ENCODE measurements at places on chromosomes 11 and 22.
A peak's percentile ranks its signal among the peaks of the same experiment; 100 is the strongest.

GRCh38 chr11:77371646-77372045, 70.2 kb upstream of the GDPD4 start:
- no peak for DNase-seq

DNA sequence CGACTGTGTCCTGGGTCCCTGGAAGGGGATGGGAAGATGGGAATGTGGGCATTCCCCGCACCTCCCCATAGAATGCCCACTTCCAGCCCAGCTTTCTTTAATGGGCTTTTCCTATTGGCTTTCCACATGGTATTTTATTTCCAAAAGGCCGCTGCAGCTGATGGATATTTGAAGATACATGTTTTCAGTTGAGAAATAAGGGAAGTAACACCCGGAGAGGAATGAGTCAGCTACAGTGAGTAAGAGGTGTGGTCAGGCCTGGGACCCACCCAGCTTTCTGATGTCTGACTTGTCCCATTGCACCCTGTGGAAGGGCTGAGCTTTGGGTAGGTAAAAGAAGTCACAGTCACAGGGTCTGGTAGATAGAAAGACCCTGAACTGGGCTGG, 476.9 kb downstream of the MIAT start:
- DNase-seq, result peak; percentile 83

DNA sequence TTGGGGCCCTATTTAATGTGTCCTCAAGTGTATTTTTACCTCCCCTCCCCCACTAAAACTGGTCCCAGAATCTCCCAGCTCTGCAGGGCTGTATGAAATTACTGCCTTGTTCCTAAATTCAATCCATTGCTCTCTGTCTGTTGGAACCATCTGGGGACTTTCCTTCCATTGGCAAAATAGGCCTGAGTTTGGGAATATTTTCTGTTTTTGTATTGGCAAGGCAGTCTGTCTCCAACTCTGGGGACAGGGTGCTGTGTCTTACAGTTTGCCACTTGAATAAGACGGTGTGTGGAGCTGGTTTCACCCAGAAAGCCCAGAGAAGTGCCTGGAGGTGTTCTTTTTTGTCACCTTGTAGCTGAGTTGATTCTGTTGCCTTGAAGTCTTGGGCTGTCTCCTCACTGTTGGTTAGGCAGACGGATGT, 1.3 kb downstream of the PACS1 start:
- DNase-seq, result no peak

DNA sequence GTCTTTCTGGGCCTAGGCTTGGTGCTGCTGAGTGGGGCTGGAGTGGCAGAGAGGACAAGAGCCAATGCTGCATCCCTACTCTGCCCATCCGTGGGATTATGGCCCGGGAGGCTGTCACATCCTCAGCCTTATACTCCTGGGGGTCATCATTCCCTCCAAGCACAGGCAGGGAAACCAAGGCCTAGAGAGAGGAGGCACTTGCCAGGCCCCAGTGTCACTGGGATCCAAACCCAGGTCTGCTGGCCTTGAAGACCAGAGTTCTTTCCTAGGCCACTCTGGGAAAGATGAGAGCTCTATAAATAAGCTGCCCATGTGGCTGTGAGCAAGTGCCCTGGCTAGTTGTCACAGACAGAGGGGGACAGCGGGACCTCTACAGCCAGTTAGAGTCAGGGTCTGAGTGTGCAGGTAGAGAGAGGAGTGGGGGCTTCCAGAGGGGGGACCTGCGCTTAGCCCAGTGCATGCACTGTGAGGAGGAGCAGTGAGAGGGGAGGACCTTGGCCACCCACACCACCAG, 4.8 kb downstream of the RELT start:
- DNase-seq, result no peak

- peak; percentile 54 for DNase-seq
These were observed at the start of gene PPARA for GRCh38 chr22:46150034-46150654. TSS of gene PPARA (plus strand) at chr22:46150526. CDS start at chr22:46198384, 47,858 bp downstream.

GRCh38 chr11:20353829-20354434, 9.6 kb upstream of the HTATIP2 start:
- peak; percentile 42 for DNase-seq

GRCh38 chr11:96540875-96541274, 151.1 kb downstream of the JRKL start:
- DNase-seq, result no peak

- no peak for DNase-seq
These were observed 364.6 kb downstream of the LUZP2 start for GRCh38 chr11:24861440-24861839.

DNA sequence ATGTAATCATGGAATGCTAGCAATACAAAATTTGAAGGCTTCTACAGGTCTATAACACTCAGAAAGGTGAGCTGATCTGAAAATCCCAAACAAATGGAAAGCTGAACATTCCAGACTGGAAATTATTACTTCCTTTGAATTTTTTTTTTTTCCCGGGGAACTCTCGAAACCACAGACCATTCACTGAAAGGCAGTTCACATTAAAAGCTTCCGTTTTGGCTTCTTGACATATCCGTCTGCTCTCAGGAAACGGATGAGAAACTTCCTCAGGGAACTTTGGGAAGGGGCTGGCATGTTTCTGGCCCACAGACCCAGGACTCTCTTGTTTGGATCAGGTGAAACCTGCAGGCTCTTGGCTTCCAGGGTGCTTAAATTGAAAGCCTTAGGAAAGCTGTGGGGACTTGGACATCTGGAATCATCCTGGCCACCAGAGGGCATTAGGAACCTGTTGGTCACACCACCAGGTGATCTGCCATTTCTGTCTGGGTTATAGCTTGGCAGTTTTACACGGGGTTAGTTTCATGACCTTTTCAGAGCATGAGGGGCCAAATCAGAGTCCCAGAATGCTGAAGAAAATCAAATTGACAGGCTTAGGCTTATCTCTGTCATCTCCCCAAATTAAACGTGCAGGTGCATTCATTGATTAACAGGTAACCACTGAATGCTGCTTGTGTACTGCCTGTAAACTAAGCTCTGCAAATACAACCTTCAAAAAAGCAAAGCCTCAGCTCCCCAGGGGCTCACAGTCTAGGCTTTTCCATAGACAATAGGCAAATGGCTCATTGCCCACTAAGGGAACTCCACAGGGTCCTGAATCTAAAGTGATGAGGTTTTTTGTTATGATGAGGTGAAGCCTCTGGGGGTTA, 22.7 kb upstream of the GRAMD1B start:
- peak; percentile 70 for DNase-seq

DNA sequence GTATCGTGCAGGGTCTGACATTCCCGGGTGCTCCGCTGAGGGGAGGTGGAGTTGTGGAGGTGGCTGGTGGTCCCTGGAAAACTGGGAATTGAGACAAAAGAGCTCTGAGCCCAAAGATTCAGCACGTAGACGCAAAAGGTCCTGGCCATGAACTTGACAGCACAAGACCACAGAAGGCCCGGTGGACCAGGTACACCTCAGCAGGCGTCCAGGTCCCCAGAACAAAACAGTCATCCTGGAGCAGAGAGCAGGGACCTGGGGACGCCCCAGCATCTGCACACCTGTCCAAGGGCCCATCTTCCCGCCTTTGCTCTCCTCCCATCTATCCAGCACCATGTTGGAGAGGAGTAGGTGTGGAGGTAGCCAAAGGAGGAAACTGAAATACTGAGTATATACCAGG, 13.8 kb upstream of the MB start:
- no peak for DNase-seq

DNA sequence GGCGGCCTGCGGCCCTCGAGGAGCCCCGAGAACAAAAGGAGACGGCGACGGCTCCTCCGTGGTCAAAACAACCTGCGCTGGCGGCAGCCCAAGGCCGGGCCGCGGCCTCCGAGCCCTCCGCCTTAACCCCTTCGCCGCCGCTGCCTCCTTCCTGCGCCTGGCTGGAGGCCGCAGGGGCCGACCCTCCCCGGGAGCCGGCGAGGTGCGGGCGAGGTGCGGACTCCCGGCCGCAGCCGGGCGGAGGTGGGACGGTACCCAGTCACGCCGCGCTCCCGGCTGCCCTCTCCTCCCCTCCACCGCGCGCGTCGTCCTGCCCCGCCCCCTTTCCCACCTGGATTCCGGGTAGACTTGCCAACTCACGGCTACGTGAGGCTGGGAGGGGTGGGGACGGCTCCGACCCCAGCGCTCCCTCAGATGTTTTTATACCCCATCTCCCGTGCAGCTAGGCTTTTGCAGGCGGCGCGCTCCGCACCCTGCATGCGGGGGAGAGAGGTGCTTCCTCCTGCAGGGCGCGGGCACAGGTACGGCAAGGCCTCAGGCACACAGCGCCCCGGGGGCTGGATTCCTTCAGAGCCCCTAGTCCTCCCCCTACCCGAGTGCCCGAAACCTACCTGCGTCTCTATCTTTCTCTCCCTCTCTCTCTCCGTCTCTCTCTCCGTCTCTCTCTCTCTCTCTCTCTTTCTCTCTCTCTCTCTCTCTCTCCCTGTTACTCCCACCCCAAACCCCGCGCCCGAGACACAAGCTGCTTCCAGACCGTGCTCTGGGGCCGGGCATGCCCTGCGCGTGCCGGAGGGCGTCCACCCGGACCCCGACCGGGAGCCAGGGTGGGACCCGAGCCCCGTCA, 2.0 kb downstream of the PDGFB start:
- DNase-seq, result peak; percentile 82

GRCh38 chr11:61068581-61068980, 33.7 kb upstream of the CD5 start:
- DNase-seq, result no peak

DNA sequence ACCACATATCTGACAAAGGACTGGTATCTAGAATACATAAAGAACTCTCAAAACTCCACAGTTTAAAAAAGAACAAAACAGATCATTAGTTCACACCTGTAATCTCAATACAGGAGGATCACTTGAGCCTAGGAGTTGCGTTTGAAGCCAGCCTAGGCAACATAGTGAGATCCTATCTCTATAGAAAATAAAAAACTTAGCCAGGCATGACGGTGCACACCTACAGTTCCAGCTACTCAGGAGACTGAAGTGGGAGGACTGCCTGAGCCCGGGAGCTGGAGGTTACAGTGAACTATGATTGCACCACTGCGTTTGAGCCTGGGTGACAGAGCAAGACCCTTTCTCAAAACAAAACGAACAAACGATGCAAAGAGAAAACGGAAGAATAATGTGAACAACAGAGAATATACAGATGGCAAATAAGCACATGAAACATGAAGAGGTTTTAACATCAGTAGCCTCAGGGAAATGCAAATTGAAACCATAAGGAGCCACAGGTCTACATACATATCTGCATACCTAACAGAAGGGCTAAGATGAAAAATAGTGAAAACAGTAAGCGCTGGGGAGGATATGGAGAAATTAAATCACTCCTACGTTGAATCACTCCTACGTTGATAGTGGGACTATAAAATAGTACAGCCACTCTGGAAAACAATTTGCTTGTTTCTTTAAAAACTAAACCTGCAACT, 70.7 kb downstream of the DGCR2 start:
- no peak for DNase-seq

DNA sequence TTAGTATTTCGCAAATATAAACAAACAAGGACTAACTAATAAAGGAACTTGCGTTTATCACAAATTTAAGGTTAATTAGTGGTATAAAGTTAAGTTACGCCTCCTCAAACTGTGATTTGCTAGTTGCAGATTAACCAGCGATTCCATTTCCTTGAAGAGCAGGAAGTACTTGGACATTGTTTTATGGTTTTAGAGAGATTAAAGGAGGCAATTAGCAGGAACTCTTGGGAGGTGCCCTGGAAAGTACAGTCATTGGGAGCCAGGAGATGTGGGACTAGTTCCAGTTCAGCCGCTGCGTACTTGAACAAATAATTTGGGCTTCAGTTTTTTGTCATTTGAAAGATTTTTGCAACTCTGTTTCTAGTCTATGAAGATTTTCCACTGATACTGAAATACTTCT, 3.3 kb downstream of the FAM118B start:
- DNase-seq, result no peak

GRCh38 chr11:107050121-107050520, 31.8 kb upstream of the GUCY1A2 start:
- no peak for DNase-seq

- DNase-seq, result no peak
These were observed 37.2 kb downstream of the IGLL1 start for GRCh38 chr22:23542933-23543332.

GRCh38 chr11:46404476-46405017, 13.0 kb upstream of the CHRM4 start:
- no peak for DNase-seq

DNA sequence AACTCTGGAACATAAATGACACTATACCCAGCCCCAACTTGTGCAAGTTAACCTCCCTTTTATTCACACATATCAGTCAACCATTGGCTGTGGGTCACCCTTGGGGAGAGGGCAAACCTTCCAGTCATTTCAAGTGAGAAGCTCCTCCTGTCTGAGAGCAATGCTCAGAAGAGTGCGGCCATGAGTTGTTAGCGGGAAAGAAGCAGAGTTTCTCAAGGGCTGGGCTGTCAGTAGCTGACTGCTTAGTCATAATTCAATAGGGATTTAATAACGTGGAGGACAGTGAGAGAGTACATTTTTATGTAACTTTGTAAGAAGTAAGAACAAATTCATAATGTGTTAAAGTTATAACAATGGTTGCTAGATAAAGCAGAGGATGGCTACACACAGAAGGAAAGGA, 5.1 kb downstream of the PATE2 start:
- DNase-seq, result no peak

- DNase-seq, result no peak
These were observed 28.9 kb upstream of the ACER3 start for GRCh38 chr11:76831686-76832310.

DNA sequence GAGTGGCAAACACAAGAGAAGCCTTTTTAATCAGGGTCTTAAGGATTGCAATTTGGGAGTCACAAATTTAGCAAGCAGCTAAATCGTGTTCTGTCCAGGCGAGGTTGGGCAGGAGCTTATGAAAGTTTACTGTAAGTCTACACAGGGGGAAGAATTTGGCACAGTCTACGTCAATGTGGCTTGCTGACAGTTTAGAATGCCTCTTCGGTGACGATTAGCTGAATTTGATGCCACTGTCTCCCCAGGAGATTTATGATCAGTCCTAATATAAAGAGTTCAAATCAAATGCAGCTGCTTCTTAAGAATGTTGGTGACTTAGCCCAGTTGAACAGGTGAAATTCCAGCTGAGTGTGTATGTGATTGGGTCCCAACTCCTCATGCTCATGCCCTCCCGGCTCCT, 114.1 kb upstream of the CLPB start:
- DNase-seq, result no peak

GRCh38 chr22:23102002-23102655, 31.8 kb downstream of the GNAZ start:
- DNase-seq, result no peak

DNA sequence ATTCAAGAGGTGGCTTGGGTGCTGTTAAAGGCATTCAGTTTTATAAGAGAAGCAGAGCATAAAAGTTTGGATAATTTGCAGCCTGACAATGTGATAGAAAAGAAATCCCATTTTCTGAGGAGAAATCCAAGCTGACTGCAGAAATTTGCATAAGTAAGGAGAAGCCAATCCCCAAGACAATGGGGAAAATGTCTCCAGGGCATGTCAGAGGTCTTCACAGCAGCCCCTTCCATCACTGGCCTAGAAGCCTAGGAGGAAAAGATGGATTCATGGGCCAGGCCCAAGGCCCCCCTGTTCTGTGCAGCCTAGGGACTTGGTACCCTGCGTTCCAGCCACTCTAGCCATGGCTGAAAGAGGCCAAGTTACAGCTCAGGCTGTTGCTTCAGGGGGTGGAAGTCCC, 207.3 kb downstream of the METTL15 start:
- DNase-seq, result no peak

GRCh38 chr11:11291041-11292015, 61.7 kb downstream of the CSNK2A3 start:
- DNase-seq, result no peak

All from SW480 (cell line).